ENCODE measurements at places on chromosomes 5 and 9.

- no peak for DNase-seq
Observed at GRCh38 chr5:61637566-61637965, 305.5 kb downstream of the ZSWIM6 start.

DNA sequence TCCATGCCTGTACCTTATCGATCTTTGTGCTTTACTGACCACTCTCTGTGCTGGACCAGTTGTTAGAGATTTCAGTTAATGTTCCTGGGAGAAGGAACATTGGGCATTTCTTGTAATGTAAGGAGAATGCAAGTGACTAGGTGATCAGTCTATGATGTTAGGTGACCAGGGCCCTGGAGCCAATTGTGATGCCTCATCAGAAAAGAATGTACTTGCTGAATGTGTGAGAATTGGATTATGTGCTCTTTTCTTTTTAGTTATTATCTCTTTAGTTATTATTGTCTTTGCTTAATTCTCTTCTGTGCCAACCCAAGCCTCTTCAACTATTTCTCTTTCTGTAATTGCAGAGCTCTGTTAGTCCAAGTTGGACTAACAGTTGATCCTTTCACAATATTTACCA, 92.9 kb downstream of the LRRC70 start:
- no peak for DNase-seq

DNA sequence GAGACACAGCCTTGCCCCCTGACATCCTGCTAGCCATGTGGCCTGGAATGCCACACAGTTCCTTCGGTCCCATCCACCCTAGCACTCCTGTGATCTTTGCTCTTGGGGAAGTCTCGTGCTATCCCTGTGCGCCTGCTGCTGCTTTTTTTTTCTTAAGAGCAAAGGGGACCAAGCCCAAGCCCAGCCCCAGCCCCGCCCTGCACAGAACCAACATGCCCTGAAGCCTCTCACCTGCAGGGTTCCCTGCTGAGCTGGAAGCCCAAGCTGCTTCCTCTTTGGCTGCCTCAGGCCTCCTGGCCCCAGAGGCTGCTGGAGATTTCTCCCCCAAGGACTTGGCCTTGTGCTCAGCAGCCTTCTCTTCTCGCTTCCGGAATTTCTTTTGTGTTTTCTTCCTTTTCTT, 1.8 kb downstream of the SURF6 start:
- DNase-seq, result no peak

DNA sequence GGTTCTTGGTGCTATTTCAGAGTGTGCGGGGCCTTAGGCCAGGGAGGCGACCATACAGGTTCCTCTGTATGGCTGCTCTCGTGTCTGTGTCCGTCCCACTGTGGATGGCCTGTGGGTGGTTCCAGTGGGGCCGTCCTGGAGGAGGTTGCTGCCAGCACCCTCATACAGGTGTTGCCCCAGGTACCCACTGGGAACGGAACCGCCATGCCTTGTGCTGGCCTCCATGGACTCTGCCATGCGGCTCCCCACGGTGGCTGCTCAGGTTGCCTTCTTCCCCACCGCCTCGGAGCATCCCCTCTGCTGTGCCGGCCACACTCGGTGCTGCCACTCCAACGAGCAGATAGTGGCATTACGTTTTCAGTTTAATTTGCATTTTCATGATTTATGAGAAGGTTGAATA, 129.3 kb upstream of the CACNA1B start:
- DNase-seq, result no peak

- no peak for DNase-seq
Observed at GRCh38 chr5:68268101-68268851, 52.7 kb downstream of the PIK3R1 start.

- no peak for DNase-seq
Observed at GRCh38 chr5:141186897-141187512, at the start of gene PCDHB9. TSS of gene PCDHB9 (plus strand) at chr5:141187161. CDS start at chr5:141187319, 158 bp downstream.

DNA sequence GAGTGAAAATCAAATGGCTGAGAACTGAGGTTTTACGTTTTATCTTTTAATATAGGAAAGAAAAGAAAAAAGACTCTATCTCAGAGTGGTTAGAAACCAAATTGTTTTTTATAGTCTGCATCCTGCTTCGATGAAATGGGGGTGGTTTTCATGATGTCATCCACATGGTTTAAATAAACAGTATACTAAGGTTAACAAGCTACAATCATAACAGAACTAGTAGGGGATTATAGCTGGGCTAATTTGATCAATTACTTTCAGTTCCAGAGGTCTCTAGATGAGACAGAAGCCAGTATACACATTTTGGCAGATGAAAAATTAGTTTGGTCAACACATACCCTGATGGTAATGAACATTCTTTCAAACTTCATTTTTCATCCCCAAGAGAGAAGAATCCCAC, 106.3 kb upstream of the SNX2 start:
- no peak for DNase-seq

- DNase-seq, result no peak
Observed at GRCh38 chr5:76522103-76522935, 100.9 kb downstream of the F2RL2 start.

GRCh38 chr9:101232405-101232977, 152.3 kb downstream of the BAAT start:
- DNase-seq, result no peak

- no peak for DNase-seq
Observed at GRCh38 chr5:195401-196160, 4.3 kb downstream of the LRRC14B start.

GRCh38 chr5:18987101-18987500, 1000.9 kb downstream of the CDH18 start:
- DNase-seq, result no peak

DNA sequence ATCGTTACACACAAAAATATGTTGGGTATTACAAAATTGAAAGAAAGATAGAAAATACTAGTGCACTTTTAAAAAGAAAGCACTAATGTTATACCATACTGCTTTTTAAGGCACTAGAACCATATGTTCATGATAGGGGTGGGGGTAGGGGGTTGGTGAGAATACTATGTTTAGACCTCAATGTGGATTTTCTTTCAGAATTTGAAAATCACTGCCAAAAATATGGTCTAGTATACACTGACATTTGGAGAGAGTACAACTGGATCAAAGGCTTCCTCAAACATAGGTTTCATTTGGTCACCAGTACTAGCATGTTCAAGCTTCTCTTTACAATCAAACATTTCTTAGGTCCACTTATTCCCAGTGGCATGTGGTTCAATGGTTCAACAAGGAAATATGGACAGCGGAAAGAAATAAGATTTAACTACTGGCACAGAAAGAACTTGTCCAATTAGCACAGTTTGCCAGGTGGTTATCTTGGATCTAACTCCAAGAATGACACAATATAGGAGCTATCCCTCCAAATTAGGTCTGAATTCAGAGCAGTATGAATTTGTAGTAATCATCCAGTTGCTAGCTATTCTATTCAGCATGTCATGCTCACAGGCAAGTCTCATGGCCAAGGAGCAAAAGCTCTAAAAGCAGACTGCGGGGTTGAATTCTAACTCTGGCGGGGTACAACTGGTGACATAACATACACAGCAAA, 139.3 kb downstream of the SLC24A2 start:
- DNase-seq, result no peak

DNA sequence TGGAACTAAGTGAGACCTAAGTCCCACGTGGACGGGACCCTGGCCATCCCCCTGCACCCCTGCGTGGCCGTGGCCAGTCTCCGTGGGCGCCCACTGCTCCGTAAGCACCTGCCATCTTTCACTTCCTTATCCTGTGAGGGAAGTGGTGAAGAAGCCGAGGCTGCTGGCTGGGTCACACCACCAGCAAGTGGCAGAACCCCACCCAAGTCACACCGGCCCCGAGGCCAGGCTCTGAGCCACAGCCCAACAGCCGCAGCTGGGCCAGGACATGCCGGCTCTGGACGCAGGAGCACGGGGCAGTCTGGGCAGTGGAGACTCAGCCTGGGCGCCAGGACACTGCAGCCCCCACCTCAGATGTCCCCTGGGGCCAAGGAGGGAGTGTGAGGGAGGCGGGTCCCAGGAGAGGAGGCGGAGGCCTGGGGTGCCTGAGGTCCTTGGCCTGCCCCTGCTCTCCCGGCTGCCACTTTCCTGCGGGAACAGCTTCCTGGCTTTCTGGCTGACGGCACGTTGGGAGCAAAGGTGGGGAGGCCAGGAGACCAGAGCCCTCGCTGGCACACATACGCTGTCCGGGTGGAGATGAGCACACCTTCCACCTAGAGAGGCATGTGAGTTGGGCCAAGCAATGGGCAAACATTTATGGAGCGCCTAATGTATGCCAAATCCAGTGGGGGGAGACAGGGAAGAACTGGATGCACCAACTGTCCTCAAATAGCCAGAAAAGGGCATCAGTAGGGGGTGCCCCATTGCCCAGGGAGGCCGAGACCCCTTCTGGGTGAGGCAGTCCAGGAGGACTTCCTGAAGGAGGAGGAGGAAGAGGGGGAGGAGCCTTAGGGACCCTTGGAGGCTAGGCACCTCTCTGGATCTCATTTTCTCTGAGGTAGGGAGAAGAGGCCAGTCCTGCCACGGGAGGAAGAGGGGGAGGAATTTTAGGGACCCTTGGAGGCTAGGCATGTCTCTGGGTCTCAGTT, 43.9 kb upstream of the EGFL7 start:
- no peak for DNase-seq

GRCh38 chr5:145429170-145429569, 406.0 kb downstream of the PRELID2 start:
- no peak for DNase-seq

DNA sequence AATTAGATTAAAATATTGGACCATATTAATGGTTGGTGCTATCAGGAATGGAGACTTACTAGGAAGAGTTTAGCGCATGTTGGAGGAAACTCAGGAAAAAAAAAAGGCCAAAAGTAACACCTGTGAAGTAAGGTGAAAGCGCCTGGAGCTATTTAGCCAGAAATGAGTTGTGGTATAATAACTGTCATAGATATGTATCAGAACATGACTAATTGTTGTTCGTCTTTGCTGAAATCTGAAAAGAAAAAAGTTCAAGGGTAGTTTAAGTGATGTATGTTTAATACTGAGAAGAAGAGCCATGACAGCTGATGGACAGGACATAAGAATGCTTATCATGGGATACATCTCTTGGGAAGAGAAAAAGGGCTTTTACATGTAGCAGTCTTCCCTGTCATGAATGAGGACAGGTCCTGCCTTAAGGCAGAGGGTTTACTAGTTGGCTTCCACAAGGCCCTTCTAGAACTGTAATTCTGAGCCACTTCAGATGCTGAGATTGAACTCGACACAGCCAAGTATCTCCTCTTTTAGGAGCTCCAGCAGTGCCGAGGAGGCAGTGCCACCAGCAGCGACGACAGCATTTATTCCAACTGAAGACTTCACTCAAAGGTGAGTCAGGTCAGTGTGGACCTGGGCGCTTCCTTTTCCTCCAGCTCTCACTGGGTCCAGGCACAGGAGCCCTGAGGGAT, 940 bp upstream of the CAMK4 start:
- no peak for DNase-seq

DNA sequence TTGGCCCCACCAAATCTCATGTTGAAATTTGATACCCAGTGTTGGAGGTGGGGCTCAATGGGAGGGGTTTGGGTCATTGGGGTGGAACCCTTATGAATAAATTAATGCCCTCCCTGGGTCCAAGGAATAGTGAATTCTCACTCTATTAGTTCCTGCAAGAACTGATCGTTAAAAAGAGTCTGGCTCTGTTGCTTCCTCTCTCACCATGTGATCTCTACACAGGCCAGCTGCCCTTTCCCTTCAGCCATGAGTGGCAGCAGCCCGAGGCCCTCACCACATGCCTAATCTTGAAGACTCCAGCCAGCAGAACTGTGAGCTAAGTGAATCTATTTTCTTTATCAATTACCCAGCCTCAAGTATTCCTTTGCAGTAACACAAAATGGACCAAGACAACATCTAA, 106.0 kb downstream of the CAAP1 start:
- DNase-seq, result no peak

- no peak for DNase-seq
Observed at GRCh38 chr5:36478646-36479317, 127.6 kb upstream of the SLC1A3 start.

Measured in activated CD4-positive, alpha-beta T cell treated with anti-CD3 and anti-CD28 coated beads, Interleukin-2, amount 50 U/mL, for 4 hours (primary cell).